Activated naive CD4-positive, alpha-beta T cell treated with anti-CD3 and anti-CD28 coated beads, Interleukin-2, amount 10 ng/mL, durations not matched to agents 7 days and 5 days (primary cell): ENCODE measurements at places on chromosomes 7 and 10.

DNA sequence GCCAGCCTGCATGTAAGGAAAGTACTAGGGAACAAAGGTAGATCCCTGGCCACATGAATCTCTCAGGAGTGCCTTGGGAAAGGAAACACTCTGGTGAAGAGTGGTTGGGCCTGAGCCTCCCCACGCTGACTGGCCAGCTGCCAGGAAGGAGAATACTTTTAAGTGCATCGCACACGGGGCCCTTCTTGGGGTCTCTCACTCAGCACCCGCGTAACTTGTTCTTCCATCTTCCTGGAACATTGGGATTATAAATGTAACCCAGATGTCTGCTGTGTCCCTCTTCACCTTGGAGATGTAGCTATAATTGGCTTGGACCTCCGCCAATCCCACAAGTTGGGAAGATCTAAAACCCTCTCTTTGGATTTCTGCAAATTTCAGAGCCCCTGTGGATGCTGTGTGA, 4.4 kb upstream of the GLI3 start:
- H3K4me3 ChIP-seq: no peak overlapping the region
- H3K27ac ChIP-seq: no peak overlapping the region
- peaks cover 59% of the 10 kb centered on the region for H3K27me3 ChIP-seq
- no peak for DNase-seq

DNA sequence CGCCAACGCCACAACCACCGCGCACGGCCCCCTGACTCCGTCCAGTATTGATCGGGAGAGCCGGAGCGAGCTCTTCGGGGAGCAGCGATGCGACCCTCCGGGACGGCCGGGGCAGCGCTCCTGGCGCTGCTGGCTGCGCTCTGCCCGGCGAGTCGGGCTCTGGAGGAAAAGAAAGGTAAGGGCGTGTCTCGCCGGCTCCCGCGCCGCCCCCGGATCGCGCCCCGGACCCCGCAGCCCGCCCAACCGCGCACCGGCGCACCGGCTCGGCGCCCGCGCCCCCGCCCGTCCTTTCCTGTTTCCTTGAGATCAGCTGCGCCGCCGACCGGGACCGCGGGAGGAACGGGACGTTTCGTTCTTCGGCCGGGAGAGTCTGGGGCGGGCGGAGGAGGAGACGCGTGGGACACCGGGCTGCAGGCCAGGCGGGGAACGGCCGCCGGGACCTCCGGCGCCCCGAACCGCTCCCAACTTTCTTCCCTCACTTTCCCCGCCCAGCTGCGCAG, 424 bp downstream of the EGFR start:
- no peak overlapping the region for H3K27ac ChIP-seq
- H3K27me3 ChIP-seq: peaks cover 63% of the 10 kb centered on the region
- H3K4me1 ChIP-seq: no peaks in the 10 kb centered on the region
- no peak overlapping the region for H3K4me3 ChIP-seq
- H3K36me3 ChIP-seq: no peaks in the 10 kb centered on the region

- H3K36me3 ChIP-seq: no peaks in the 10 kb centered on the region
- no peak overlapping the region for H3K27ac ChIP-seq
- H3K4me3 ChIP-seq: no peak overlapping the region
Observed at GRCh38 chr7:142943706-142944268, 4.5 kb downstream of the LLCFC1 start.

- H3K27ac ChIP-seq: no peak overlapping the region
- no peak for DNase-seq
- no peaks in the 10 kb centered on the region for H3K4me1 ChIP-seq
- no peak overlapping the region for H3K4me3 ChIP-seq
- no peaks in the 10 kb centered on the region for H3K27me3 ChIP-seq
- no peaks in the 10 kb centered on the region for H3K36me3 ChIP-seq
Observed at GRCh38 chr10:64795847-64796246, 1274.6 kb downstream of the REEP3 start.

DNA sequence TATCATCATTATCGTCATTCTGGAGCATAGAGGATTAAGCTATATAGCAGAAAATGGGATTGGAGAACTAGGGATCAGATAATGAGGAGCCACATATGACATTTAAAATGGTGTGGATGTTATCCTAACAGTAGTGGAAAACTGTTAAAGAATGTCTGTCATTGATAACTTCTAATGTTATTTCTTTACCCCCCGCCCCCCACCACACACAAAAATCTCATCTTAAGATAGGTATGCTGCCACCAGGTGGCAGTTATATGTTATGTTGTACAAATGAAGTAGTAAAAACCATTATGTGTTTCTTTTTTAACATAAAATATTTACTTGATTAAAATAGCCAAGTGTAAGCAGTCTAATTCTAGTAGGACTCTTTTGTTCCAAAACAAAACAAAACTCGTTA, 13.0 kb downstream of the AKAP9 start:
- no peak overlapping the region for H3K27ac ChIP-seq
- no peaks in the 10 kb centered on the region for H3K27me3 ChIP-seq
- DNase-seq: no peak
- H3K4me3 ChIP-seq: no peak overlapping the region

DNA sequence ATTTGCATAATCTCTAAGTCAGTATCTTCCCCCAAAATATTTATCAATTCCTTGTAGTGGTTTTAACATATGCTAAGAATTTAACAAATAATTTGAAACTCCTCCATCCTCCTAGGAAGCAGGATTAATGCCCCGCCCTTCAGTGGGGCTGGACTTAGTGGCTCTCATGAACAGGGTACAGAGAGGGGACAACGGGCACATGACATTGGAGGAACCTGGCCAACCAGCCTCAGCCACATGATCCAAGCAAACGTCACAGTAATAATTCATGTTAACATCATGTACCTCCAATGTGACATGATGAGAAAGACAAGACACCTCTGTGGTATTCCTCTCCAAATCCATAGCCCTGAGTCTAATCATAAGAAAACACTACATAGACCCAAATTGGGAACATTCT, 50.5 kb downstream of the NUDCD3 start:
- H3K4me3 ChIP-seq: no peak overlapping the region
- H3K27ac ChIP-seq: no peak overlapping the region
- H3K27me3 ChIP-seq: no peaks in the 10 kb centered on the region
- H3K36me3 ChIP-seq: peaks cover 39% of the 10 kb centered on the region
- peaks cover 26% of the 10 kb centered on the region for H3K4me1 ChIP-seq

GRCh38 chr7:157522189-157522588, 185.4 kb downstream of the DNAJB6 start:
- no peak for DNase-seq
- H3K36me3 ChIP-seq: no peaks in the 10 kb centered on the region
- no peak overlapping the region for H3K27ac ChIP-seq
- no peak overlapping the region for H3K4me3 ChIP-seq
- no peaks in the 10 kb centered on the region for H3K4me1 ChIP-seq
- peaks cover 67% of the 10 kb centered on the region for H3K27me3 ChIP-seq

DNA sequence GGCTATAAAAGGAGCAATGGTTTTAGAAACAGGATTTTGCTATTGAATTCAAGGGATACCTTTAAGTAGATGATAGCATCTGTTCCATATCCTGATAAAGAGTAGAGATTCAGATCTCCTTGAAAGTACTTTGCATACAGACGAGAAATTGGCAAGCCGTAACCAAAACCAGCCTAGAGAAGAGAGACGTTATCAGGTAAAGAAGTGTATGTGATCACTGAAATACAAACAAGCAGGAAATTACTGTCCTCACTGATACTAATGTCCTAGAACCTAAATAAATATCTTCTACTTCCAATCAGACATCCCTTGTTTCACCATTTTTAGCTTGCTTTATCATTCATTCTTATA, 9.4 kb downstream of the PDK4 start:
- no peak overlapping the region for H3K4me3 ChIP-seq
- no peaks in the 10 kb centered on the region for H3K36me3 ChIP-seq
- no peak overlapping the region for H3K27ac ChIP-seq

DNA sequence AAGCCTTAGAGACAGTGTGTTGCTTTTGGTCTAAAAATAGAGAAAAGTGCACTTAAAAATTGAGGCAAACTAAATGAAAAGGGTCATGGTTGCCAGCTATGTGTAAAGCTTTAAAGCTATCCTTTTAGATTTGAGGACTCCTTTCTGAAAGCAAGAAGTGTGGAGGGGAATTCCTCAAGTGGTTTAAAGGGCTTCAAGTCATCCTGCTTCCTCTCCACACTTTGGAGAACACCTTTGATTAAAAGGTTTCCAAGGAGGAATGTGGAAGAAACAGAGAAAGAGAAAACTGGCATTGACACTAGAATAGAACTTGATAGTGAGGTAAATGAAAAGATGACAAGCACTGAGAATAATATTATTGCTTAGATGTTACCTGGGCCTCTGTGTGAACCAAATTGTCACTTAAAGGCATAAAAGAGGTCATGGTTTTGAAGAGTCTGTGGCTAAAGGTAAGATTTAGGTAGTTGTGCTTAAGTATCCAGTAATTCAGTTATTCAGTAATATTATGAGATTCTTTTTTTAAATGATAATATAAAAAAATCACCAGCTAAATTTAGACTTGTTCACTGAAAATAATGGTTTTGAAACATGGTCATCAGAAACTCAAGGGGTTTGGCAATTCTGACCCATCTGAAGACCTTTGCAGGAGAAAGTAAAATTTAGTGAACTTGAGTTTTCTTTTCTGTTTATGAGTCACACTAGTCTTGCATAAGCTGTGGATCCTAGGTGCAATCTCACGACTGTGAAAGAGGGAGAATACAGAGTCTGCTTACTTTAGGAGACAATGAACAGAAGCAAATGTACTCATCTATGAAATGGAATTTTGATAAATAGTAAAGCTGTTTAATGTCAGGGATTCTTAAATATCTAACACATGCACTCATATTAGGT, 466.0 kb downstream of the KIF20B start:
- H3K36me3 ChIP-seq: no peaks in the 10 kb centered on the region
- H3K27me3 ChIP-seq: no peaks in the 10 kb centered on the region
- DNase-seq: no peak
- H3K27ac ChIP-seq: no peak overlapping the region
- no peak overlapping the region for H3K4me3 ChIP-seq

DNA sequence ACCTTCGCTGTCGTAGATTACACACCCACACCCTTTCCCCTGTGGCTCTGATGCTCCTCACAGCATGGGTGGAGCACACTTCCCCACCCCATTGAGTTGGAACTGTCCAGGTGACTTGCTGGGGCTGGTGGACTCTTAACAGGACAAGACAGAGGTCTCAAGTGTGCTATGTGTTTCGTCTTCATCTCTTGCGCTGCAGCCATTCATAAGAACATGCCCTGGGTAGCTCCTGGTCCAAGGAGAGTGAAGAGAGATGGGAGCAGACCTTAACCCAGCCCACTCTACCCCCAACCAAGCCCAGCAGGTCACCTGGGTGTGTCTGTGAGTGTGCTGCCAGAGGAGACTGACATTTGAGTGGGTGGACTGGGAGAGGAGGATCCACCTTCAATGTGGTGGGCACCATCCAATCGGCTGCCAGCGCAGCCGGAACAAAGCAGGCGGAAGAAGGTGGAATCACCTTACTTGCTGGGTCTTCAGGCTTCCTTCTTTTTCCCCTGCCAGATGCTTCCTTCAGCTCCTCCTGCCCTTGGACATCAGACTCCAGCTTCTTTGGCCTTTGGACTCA, 112.4 kb downstream of the HTR5A start:
- no peak overlapping the region for H3K27ac ChIP-seq
- no peak for DNase-seq
- H3K4me3 ChIP-seq: no peak overlapping the region
- H3K4me1 ChIP-seq: no peaks in the 10 kb centered on the region
- H3K36me3 ChIP-seq: no peaks in the 10 kb centered on the region
